ENCODE measurements at places on chromosomes 13 and 19. TPM values are rescaled to one million over a fixed set of nuclear protein-coding genes. Genes with fewer than 3 reads are reported as not detected.

Gene ZNF443
- 4.3 TPM for total RNA-seq

- no peak for DNase-seq
Measured at GRCh38 chr19:49889038-49889686, 7.5 kb downstream of the IL4I1 start.

GRCh38 chr13:109654341-109655205 is 131.8 kb downstream of the IRS2 start:
- DNase-seq: no peak

DNA sequence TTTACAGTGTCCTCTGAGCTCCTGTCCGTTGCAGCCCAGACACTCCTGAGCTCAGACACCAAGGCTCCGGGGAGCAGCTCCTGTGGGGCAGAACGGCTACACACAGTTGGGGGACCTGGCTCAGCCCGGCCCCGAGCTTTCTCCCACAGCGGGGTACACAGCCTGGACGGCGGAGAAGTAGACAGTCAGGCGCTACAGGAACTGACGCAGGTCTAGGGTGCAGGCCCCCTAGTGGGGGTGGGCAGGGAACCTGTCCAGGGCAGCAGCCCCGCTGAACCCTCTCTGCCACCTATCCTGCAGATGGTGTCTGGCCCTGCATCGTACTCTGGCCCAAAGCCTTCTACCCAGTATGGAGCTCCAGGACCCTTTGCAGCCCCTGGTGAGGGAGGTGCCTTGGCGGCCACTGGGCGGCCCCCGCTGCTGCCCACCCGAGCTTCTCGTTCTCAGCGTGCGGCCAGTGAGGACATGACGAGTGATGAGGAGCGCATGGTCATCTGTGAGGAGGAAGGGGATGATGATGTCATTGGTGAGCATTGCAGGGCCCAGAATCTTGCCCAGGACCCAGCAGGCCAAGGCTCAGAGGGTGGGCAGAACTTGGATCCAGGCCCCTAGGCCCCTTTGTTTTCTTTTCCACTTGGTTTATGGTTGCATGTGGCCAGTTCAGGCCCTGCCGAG is 12.9 kb upstream of the PRR19 start:
- DNase-seq: no peak

DNA sequence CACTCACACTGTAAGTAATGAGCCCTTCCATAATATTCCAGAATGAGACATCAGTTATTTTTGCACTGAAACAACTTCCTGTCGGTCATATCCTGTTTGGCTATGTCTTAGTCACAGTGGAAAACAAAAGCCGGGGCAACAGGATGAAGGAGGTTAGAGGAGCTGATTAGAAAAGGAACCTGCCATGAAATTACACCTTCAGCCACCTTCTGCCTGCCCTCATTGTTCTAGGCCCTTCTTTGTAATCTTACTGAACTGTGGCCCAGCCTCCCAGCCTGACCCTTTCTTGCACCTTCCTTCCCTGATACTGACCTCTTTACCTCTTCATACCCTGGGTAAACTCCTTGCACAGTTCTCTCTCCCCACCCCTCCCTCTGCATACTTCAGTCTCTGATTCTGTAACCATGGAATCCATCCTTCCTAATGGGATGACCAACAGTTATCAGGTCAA is 67.3 kb downstream of the DOCK9 start:
- DNase-seq: peak; percentile 36

GRCh38 chr13:50914176-50914700 is 4.6 kb downstream of the RNASEH2B start:
- DNase-seq: no peak

Gene TMEM59L
- total RNA-seq: not detected

Gene RFPL4A
- total RNA-seq: not detected

DNA sequence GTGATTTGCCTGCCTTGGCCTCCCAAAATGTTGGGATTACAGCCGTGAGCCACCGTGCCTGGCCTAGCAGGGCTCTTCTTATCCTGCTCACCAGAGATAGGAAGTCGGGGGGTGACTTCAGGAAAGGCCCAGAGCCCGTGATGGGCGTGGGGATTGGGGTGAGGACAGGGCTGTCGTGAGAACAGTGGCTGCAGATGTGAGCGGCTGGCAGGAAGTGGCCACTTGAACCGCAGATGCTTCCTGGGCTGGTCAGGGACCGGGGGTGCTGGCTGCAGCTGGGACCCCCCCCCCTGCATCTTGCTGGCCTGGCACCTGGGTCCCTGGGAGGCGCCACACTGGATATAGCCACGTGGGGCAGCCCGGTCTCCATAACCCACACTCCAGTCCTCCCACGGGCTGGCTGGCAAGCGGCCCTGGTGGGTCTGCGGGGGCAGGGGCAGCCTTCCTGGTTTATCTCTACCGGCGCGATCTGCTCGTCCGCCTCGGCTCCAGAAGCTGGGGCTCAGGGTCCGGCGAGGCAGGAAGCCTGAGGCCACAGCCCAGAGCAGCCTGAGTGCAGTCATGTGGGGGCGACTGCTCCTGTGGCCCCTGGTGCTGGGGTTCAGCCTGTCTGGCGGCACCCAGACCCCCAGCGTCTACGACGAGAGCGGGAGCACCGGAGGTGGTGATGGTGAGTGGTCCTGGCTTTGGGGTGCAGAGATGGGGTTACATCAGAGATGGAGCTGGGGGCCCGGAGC is at the start of gene F2RL3:
TSS of gene F2RL3 (plus strand) at position 371 of the 737 bp plus-strand sequence. CDS start at position 562, 191 bp downstream.
- no peak for DNase-seq

Gene SYNE4
- total RNA-seq: 1.9 TPM

Gene ZNF582
- 1.4 TPM for total RNA-seq

Gene DACH1
- not detected for total RNA-seq

GRCh38 chr19:33171916-33172359 is 22.2 kb upstream of the LRP3 start:
- DNase-seq: no peak

DNA sequence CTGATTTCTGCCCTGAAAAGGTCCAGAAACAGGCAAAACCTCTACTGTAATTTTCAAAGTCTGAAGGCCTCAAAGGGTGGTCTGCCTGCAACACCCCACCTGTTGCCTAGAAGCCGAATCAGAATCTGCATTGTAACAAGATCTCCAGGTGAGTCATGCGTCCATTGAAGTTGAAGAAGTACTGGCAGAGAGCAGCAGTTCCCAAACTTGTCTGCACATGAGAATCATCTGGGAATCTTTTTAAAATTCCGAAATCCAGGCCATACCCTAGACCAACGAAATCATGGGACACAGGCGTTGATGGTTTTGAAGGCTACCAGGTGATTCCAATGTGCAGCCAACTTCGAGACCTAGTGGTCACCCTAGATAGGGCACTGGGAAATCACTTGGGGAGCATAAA is 16.0 kb upstream of the CLN5 start:
- DNase-seq: no peak

DNA sequence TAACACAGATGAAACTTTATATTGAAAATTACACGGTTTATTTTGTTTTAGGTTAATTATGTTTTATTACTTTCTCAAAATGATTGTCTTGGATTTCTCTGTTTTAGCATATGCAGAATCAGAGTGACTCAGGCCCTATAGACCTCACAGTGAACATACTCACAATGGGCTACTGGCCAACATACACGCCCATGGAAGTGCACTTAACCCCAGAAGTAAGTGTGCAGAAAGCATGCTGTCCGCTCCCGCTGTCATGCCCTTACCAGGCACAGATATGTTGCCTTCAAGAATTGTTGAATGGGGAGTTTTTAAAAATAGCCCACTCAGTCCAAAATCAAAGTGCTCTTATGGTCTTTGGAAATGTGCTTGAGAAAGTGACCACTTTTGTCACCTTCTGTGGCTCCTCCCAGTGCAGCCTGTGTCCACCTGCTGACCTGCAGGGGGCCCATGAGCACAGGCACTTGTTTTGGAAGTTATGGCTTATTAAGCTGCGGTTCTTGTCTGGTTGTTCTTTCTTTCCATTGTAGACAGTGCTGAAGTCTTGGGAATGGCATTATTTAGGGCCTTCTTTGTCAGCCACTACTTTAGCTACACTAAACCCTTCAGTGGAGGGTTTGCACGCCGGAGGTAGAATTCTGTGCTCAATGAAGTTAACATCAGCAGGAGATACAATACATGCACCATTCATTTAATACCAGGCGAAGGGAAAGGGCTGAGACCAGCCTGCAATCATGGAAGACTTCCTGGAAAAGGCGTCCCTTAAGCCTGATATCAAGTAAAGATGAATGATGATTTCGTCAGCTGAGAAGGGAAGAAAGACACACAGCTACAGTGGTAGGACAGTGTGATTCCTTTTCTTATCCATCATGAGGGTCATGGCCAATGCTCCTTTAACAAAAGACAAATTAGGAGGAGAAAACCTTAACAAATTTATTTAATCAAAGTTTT is 36.7 kb downstream of the CUL4A start:
- no peak for DNase-seq

DNA sequence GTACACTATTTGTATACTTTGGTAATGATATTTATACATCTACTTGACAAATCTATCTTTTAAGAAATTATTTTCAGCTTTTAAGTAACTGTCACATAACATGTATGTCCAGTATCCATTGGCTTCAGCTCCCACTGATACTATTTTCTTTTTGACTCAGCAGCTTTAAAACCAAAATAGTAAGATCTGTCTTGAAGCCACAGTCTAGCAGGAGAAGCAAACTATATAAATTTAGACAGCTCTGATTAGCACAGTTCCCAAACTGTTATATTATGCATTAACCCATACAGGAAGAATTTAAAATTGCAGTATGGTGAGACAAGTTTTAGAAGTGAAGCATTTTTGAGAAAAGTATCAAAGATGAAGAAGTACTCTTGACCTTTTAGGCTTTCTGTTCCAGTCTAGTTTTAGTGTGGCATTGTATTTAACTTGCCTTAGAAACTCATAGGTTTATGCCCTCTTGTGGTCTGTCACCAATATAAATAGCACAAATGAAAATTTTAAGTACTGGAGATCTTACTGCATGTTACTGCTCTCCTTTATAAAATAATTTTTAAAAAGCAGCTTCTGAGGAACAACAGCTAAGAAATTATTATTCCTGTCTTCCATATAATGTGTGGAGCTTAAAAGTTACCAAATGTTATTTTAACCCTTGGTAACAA is 24.7 kb downstream of the URI1 start:
- DNase-seq: no peak

- no peak for DNase-seq
Measured at GRCh38 chr13:76953968-76954367, 5.7 kb downstream of the ACOD1 start.

Gene SYDE1
- 1.9 TPM for total RNA-seq

GRCh38 chr13:112760435-112760834 is 70.6 kb downstream of the ATP11A start:
- DNase-seq: no peak

DNA sequence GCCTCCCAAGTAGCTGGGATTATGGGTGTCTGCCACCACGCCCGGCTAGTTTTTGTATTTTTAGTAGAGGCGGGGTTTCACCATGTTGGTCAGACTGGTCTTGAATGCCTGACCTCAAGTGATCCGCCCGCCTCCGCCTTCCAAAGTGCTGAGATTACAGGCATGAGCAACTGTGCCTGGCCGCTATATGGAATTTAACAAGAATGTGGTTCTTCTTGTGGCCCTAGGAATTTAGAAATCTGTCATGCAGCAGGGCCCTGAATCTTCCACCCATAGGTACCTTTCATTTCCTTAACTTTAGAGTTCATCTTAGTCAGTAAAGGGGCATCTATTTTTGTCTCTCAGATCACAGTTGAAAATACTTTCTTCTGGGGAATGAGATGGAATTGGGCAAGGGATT is 25.6 kb upstream of the NDFIP2 start:
- no peak for DNase-seq

- no peak for DNase-seq
Measured at GRCh38 chr13:95236774-95237173, 64.5 kb downstream of the ABCC4 start.

DNA sequence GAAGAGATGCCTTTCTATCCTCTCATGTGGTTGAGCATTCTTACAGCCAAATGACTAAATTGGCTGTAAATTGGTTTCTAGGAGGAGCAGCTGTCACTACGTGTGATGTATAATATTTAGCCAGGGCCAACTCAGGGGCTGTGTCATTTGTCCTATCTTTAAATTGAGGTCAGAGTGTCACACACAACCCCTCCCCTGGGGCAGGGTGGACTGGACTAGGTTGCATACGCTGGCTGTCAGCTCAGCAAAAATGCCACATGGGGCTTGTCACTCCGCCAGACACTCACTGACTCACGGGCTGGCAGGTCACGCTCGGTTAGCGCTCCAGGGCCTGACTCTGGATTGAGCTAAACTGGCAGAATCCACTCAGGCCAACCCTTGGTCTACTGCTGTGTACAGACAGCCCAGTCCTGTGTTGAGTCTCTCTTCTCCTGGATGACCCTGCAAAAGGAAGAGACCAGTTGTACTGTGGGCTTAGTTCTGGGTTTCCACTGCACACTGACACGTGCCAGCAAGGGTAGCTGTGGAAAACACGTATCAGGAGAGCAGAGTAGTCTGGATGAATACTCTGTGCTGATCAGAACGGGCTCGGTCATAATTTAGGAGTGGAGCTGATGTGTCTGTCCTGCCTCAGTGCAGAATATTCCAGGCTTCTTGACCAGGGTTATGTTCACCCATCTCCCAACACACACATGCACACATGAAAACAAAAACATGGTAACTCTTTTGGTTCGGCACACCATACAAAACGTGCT is 29.1 kb downstream of the SHISA2 start:
- DNase-seq: no peak

DNA sequence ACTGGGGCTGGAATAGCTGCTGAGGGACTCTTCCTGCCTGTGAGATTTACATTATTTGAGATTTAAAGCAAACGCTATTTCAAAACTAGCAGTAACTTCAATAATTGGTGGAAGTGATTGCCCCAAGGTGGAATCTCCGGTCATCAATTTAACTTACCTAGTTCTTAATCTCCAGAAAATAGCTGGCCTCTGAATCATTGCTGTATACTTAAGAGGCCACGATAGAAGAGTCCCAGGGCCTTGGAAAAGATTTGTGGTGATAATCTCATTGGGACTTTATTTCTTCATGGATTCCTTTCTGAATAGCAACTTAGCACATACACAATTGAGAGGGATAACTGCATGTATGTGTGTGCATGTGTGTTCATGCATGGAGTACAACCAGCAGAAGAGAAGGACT is 120.2 kb downstream of the DNAJC15 start:
- DNase-seq: no peak

Gene ZNF576
- total RNA-seq: 14.5 TPM

GRCh38 chr13:97855570-97856303 is 97.7 kb upstream of the IPO5 start:
- no peak for DNase-seq

DNA sequence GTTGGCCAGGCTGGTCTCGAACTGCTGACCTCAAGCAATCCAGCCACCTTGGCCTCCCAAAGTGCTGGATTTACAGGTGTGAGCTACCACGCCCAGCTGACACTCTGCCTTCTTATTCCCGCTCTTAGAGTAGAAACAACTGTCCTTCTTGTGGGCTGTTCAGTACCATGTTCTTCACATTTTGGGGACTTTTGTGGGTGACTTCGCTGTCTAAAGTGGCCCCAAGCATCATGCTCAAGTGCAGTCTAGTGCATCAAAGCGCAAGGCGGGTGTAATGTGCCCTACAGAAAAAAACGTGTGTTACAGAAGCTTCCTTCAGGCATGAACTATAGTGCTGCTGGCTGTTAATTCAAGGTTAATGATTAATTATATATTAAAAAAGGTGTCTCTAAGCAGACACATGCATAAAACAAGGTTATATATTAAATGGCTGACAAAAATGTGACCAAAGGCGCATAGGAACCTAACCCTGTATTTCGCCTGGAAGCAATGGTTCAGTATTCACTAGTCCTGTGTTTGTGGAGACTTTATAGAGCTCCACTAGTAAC is 38.3 kb downstream of the ABCC4 start:
- no peak for DNase-seq

Gene ZNF534
- not detected for total RNA-seq

Gene CRLF1
- total RNA-seq: not detected

Measured in activated T-helper 2 cell treated with anti-CD3 and anti-CD28 coated beads, Interferon-gamma antibody, Interleukin-2, Interleukin-4, amounts not matched to agents 10 μg/mL and 5 μg/mL and 100 μg/mL, durations not matched to agents 14 hours and 24 hours and 36 hours (primary cell).